Right cardiac atrium (tissue), 5 donors: ENCODE measurements at places on chromosomes 2 and 18. TPM values are rescaled to one million over a fixed set of nuclear protein-coding genes. Genes with fewer than 3 reads are reported as not detected.
A peak's percentile ranks its signal among the peaks of the same experiment; 100 is the strongest.

AKAIN1 gene
- total RNA-seq = not detected

DNA sequence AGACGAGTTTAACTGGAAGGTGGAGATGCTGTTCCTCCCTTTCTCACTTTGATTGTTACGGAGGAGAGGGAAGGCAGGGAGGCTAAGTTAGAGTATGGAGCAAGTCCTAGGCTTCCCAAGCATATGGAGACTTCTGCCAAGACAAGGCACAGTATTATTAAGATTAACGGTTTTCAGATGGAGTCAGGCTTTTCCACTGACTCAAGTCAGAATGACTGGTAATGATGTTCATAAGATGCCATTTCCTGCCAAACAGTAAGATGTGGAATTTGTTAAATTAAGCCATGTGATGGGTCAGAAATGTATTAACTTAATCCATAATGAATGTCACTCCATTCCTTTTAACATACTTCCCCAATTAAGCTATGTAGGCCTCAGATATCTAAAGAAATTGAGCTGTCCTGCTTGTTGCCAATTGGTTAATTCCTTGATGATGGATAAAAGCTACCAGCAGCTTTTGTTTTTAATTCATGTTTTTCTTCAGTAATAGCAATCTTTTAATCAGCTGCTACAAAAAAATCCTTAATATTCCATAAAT is 383.7 kb downstream of the ZNF521 start:
- DNase-seq = no peak

GRCh38 chr2:8132351-8132831 is 549.5 kb upstream of the ID2 start:
- no peak for DNase-seq

DNA sequence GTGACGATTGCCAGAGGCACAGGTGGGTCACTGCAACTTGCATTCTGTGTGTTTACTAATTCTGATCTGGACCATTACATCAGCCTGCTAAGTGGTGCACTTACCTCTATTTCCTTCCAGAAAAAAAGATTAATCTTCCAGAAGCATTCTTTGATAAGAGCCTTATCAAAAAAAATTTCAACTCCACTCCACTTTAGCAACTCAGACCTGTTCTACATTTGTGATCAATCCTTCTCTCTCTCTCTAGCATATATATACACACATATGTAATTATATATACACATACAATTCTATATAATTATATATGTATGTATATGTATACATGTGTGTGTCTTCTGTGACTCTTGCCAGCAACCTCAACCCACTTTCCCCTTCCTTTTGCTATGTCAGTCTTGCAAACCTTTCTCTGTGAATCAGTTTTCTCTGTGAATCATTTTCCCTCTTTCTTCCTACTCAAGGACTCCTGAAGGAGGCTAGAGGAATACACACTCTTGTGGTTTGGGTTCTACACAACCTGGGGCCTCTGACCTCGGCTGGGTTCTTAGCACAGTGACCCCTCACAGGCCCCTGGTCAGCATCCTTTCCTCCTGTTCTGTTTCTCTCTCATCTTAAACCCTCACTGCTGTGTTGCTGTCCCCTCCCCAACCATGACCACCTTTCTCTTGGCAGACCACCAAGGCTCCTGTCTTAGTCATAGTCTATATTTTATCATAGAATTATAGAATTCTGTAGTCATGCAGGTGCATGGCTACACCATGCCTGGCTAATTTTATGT is 130.4 kb upstream of the PELI1 start:
- DNase-seq = no peak

- DNase-seq = no peak
These were observed 57.9 kb downstream of the DCDC2C start for GRCh38 chr2:3761272-3761671.

KLHL14 gene
- total RNA-seq = 0.09 TPM

DNA sequence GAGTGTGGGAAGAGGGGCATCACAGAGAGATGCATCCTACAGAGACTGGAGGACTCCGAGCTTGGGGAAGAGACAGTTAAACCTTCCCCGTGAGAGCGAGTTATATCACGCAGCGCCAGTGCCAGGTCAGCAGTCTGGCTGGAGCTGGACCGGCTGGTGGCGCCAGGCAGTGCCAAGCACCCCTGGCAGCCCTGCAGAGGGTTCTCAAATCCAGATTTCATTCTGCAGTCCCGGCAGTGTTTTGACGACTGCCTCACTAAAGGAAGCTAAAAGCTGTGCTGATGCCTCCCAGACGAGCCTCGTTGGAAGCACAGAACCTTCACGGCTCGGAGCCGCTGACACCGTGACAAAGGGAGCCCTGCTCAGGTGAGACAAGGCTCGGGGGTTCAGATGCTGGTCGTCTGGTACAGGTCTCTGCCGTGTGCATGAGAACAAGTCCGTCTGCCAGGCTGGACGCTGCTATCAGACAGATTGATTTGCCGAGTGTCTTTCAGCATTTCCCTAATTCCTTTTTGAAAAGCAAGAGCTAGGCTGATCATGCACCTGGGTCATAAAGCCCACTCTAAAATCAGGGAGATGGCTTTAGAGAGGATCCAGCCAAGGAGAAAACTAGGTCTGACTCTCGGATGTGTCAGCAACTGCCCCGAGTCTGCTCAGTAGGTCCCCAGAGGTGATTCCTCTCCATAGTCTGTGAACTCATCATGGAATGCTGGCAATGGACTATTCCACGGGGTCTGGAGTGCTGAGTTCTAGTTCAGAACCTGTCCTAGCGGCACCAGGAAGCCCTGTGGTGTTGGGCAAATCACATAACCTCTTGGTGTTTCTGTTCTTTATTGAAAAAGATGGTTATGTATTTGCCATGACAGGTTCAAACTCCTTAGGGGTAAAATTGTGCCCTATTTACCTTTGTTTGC is 240.6 kb downstream of the SOX11 start:
- DNase-seq = peak; percentile 80

GRCh38 chr2:18745431-18746272 is 156.3 kb upstream of the NT5C1B start:
- DNase-seq = no peak

GRCh38 chr2:120555092-120555491 is 180.6 kb upstream of the GLI2 start:
- no peak for DNase-seq

SLC5A7 gene
- total RNA-seq = 0.17 TPM

DNA sequence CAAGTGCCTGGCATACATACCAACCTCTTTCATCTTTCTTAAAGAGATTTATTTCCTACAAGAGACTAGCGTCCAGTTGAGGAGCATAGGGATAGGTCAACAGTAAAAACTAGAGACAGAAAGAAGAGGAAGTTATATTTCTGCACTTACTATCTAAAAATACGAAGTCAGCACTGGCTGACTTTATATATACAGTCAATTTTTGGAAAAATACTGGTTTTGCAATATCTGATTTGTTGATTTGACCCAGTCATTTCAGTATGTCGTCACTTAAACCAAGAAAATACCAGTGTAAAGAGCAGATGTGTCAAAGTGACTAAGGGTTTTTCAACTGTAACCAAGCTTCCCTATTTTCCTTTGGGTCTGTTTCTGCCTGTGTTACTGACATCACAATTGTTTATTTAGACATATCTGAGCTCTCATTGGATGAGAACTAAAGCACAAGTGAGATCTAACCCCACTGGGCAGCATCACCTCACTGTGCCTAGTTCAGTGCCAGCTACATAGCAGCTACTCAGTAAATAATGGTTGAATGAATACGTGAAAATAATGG is 23.0 kb downstream of the CYTIP start:
- DNase-seq = no peak

DNA sequence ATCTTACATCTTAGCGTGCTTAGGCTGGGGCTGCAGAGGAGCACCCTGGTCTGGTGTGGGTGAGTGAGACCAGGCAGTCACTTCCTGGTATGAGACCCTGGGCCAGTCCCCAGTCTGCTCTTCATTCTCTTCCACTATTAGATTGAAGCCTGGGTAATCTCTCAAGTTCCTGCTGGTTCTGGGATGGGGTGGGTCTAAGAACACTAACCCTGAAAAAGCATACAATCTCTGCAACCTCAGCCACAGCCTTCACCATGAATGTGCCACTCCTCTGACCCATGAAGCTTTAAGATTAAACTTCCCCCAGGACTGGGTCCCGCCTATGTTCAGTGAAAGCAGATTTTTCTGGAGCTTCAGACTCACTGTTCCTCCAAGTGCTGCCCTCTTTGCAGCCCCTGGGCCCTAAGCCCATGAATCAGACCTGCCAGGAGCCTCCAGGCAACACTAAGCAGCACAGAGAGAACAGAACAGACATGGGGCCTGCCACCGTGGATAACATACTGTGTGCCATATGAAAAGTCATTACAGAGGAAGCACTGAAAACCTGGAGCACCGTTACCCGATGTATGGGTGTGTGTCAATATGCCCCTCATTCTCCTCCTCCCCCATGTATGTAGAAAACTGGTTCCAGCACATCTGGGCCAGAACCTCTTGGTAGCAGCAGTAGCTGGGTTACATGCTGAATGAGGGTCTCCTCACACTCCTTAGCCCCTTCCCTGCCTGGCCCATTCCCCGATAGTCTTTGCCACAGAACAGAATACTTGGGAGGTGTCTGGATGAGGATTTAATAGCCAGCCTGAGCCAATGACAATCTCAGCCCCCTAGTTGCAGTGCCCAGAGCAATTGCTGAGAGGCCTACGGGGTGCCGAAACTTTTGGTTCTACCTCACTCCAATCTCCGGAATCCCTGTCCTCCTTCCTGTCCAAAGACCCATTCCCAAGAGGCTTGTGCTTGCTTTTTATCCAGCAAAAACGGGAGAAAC is 2.7 kb upstream of the SIX2 start:
- DNase-seq = no peak

GRCh38 chr2:206488053-206488452 is 44.7 kb downstream of the ADAM23 start:
- DNase-seq = no peak

- DNase-seq = peak; percentile 81
These were observed 640 bp downstream of the SPTBN1 start for GRCh38 chr2:54456612-54457322.

GRCh38 chr2:212994976-212995375 is 156.4 kb downstream of the IKZF2 start:
- DNase-seq = no peak

DNA sequence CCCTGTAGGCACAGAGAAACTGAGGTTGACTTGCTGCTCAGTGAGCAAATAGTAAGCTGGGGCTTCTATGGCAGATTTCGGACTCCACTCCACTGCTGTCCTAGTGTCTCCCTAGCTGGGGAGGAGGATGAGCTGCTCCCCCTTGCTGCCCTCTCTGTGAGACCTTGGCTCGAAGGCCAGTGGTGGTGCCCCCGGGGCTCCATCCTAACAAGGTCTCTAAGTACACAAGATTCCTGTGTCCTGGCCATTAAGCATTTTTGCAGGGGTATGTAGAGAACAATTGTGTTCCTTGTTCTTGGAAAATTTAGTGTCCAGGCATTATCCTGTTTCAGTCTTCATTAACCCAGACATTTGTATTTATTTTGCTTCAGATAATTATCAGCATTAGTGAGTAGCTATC is 21.3 kb upstream of the BCL2L11 start:
- DNase-seq = no peak

FBXO41 gene
- 2.2 TPM for total RNA-seq

GRCh38 chr2:174012347-174013314 is 47.5 kb upstream of the SP3 start:
- peak; percentile 92 for DNase-seq

SCYGR4 gene
- not detected for total RNA-seq

ASXL3 gene
- 11.4 TPM for total RNA-seq

- no peak for DNase-seq
These were observed 506.7 kb downstream of the NUP35 start for GRCh38 chr2:183630964-183631363.

ASNSD1 gene
- 38.7 TPM for total RNA-seq

- DNase-seq = no peak
These were observed 207.6 kb upstream of the VWC2L start for GRCh38 chr2:214203214-214203613.

DNA sequence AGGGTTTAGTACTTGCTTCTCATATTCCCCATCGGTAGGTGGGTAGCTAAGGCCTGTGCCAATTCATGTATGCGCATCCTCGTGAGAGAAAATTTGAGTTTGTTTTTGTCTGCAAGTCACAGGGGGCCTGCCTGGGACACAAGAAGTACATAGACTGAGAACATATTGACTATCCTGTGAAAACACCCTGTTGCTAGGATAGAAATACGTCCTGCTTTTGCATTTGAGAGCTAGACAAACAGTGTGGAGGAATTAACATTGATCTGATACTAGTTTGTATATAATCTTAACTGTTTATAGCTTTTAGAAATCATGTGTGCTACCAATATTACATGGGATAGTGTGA is 10.9 kb downstream of the WDR7 start:
- DNase-seq = no peak

DNA sequence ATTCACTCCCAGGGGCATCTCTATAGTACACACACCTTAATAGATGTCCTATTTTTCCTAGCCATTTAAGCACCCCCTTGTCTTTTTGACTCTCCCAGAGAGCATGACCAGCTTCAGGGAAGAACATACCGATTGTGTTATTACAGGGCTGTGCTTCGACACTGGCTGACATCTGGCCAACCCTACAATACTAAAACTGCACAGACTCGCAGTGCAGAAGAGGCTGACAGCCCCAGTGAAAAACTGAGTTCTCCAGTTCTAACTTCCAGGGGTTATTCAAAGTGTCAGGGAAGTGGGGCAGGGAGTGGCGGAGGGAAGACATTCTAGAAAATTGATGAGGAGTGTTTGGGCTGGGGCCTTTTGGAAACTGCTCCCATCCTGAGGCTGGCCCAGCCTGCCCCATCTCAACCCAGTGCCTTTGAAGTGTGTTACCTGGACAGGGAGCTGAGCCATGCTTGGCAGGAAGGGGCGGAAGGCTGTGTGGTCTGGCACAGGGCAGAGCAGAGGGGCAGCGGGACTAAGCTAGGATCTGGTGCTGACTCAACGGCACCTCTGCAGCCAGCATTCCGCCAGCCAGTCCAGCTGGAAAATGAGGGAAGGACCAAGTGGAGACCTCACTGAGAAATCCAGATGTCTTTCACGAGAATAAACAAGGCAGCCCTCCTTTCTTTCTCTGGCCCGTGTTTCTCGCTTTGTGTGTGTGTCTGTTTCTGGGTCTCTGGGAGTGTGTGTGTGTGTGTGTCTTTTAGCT is 15.4 kb upstream of the IGFBP5 start:
- DNase-seq = peak; percentile 82

DNA sequence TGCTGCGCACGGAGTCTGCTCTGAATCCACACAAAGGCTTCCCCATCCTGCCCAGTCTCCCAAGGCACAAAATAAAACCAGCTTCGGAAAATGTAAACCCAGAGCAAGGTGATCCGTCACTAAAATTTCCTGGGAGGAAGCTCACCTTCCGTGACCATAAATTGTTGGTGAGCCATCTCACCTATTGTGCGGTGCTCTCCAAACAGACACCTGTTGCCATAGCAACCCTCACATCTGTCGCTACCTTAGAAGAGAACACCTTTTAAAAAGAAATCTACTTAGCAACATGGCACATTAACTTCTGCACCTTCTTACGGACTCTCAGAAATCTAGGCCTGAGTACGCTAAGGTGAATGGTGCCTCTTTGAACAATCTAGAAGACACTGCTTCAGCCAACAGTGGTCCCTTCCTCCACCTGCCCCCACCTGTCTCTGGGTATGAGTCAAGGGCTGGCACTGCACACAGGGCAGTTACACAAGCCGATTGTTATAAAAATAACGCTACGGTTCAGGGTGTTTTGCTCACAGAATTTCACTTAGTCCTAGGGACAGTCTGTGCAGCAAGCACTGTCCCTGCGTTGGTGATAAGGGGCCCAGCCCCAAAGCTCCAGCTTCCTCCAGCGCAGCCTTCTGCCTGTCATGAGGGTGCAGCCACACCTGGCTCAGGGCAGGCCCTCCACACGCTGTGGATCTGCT is 114.9 kb upstream of the ID2 start:
- DNase-seq = peak; percentile 53

- DNase-seq = no peak
These were observed 72.7 kb upstream of the CCDC68 start for GRCh38 chr18:55031979-55032378.
